ENCODE measurements at places on chromosomes 5 and 9. TPM values are rescaled to one million over a fixed set of nuclear protein-coding genes. Genes with fewer than 3 reads are reported as not detected.

The PFN3 gene
- polyA plus RNA-seq = not detected

The EPB41L4B gene
- 15.1 TPM for polyA plus RNA-seq

The USP20 gene
- 5.9 TPM for polyA plus RNA-seq

The OMD gene
- not detected for polyA plus RNA-seq

The RASEF gene
- polyA plus RNA-seq = not detected

The SHC3 gene
- 0.09 TPM for polyA plus RNA-seq

The IL4 gene
- polyA plus RNA-seq = not detected
